ENCODE measurements at places on chromosomes 16 and 17.

DNA sequence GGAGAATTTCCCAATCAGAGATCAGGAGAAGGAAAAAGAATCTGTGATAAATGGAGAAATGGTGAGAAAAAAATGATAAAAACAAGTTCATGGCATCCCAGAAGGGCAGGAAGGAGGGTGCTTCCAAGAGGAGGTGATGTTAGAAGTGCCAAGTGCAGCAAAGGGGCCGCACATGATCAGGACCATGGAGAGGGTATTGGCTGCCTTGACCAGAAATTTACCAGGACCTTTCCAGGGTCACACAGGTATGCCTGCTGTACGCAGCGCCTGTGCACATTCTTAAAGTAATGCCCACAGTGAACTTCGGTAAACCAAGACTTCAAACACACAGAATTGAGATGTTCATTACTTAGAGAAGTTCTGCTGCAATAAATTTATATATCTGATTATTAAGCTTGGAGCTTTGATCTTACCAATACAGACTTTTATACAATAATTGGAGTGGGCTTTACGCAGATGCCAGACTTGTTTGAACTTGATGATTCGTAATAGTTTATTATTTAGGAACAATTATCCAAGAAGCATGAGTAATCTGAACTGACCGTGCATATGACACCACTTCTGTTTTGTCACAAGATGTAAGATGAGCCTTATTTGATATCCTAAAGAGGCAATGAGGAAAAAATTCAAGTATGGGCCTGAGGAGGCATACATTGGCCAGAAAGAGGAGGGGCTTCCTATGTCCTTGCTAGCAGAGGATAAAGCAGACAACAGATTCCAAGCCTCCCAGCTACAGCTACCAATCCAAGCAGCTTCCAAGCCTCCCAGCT lies 2.2 kb upstream of the KRT33A start:
- DNase-seq, result no peak

DNA sequence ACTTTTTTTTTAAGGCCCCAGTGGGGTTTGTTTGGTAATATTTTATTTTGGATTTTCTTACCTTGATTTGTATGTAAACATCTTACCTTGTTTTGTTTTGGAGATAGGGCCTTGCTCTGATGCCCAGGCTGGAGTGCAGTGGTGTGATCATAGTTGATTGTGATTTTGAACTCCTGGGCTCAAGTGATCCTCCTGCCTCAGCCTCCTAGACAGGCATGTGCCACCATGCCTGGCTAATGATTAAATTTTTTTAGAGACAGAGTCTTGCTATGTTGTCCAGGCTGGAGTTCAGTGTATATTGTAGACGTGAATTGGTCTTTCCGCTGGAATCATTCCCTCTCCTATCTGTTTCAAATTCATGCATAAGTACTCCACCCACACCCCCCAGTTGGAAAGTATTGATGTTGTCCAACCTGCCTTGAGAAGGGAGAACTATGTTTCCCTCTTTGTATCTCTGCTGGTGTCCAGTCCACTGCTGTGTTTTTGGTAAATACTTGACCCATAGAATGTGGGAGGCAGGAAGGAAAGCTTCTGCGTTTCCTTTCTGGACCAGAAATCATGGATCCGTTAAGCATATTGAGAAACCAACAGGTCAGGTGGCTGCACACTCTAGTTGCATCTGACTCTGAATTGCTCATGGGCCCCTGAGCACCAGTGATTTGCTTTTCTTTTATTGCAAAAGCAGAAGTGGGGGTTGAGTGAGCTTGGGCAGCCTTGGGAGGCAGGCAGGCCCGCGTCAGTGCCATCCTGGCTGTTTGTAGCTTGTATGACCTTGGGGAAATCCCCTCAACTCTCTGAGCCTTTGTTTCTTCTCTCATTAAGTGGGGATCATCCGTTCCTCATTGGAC lies 25.0 kb downstream of the RMI2 start:
- DNase-seq, result no peak

- DNase-seq, result no peak
These were observed 508.0 kb downstream of the WWOX start for GRCh38 chr16:78607465-78607864.

DNA sequence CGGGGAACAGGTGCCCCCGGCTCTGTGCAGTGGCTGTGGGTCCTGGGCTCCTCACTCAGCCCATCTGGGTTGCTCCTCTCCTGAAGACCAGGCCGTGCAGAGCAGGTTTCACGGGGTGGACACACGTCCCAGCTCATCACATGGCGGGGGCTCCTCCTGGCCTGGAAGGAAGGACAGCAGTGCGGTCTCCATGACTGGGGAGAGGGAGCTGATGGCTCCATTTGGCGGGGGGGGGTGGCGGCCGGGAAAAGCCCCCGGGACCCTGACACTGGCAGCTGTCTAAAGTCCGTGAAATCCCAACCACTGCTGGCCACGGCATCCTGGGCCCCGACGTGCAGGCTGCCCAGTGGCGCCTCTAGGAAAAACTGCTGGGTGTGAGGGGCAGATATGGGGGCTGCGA lies 19.0 kb downstream of the SOX8 start:
- no peak for DNase-seq

GRCh38 chr16:55126456-55126855 lies 195.8 kb downstream of the IRX5 start:
- no peak for DNase-seq

DNA sequence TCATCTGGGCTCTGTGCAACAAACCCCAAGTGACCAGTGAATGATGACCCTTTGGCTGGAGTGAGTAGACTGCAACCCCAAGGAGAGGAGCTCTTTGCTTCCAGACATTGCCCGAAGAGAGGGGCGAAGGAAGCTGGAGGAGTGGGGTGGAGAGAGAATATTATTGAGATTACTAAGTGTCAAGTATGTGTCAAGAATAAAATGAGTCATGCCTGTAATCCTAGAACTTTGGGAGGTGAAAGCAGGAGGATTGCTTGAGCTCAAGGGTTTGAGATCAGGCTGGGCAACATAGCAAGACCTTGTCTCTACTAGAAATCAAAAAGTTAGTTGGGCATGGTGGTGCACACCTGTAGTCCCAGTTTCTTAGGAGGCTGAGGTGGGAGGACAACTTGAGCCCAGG lies 142.0 kb upstream of the CCL2 start:
- DNase-seq, result no peak

- no peak for DNase-seq
These were observed 4.8 kb upstream of the ATXN7L3 start for GRCh38 chr17:44204441-44204882.

GRCh38 chr16:73793260-73793659 lies 503.4 kb upstream of the PSMD7 start:
- DNase-seq, result no peak

GRCh38 chr16:63497408-63497807 lies 1461.2 kb upstream of the CDH8 start:
- no peak for DNase-seq

Measured in SW480 (cell line).